Activated CD8-positive, alpha-beta memory T cell treated with anti-CD3 and anti-CD28 coated beads, Interleukin-2, amount 50 U/mL, for 4 hours (primary cell): ENCODE measurements at places on chromosomes 16 and 17.

- peak; percentile 44 for DNase-seq
These were observed 10.6 kb upstream of the NUDT16L1 start for GRCh38 chr16:4682616-4683254.

DNA sequence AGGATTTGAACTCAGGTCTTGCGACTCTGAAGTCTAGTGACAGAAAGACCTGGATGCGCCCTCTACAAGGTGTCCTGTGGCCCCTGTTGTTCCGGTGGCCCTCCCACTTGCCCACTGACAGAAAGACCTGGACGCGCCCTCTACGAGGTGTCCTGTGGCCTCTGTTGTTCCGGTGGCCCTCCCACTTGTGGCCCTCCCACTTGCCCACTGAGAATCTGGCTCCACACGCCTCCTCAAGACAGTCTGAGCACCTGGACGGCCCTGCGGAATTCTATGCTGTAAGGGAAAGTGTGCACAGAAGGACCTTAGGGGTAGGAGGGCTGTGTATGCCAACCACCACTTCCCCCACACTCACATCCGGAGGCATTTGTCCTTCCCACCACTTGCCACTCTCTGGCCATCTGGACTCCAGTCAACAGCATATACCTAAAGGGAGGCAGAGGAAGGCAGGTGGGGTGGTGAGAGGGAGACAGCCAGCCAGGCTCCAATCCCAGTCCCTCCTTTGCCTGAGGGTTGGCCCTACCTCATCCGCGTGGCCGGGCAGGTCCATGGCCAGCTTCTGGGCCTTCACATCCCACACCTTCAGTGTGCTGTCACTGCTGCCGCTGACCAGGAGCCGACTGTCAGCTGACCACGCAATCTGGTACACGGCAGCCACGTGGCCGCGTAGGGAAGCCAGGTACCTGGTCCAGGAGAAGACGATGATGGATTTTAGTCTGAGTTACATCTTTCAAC is 9.1 kb downstream of the NLE1 start:
- DNase-seq, result no peak

- DNase-seq, result no peak
These were observed 51.1 kb upstream of the CRHR1 start for GRCh38 chr17:45732926-45733505.

GRCh38 chr17:63954402-63955063 is 18.2 kb downstream of the SCN4A start:
- no peak for DNase-seq

GRCh38 chr16:52874042-52874441 is 178.7 kb downstream of the CHD9NB start:
- no peak for DNase-seq

DNA sequence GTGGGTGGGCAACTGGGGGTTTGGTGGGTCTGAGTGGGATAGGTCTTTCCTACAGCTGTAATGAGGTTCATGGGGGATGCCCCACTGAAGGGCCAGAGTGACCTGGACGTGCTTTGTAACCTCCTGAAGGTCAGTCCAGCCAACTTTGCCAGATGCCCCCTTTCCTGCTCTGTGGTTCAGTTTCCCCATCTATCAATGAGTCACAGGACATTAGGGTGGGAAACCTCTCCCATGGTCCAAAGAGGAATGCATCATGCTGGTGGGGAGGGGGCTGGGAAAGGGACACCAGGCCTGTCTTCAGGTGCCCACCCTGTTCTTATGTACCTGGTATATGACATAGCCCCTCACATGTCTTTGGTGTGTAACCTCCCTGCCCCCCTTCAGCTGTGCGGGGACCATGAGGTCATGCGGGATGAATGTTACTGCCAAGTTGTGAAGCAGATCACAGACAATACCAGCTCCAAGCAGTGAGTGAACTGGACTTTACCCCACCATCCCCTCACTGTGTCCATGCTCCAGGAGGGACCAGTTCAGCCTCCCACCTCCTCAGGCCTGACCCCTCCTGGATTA is 24.0 kb upstream of the ALKBH5 start:
- DNase-seq, result no peak

DNA sequence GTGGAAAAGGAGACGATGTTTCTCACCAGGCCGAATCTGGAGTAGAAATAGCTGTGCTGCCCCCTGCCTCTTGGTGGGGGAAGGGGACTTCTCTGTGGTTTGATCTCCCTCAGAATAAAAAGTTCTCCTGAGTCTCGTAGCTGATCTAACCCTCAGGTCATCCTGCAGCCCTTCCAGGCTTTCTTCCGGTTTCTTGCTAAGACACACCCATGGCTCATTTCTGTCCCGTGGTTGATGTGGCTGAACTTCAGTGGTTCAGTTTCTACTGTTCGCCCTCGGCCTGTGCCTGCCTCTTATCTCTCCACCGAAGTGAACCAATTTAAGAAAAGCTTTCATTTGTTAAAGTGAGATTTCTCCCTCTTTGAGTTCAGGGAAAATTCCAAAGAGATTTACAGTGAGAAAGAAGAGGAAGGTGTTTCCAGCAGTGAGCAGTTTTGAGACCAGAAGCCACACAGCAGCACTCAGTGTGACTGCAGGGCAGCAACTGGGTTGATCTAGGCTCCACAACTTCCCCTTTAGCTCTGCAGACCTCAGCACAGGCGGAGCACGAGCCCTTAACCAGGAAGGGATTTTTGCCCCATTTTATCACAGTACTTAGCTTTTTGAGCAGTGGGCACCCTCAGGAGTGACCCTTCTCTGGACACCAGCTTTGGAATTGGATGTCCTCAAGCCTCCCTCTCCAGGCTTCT is 34.9 kb upstream of the CACNG5 start:
- no peak for DNase-seq

DNA sequence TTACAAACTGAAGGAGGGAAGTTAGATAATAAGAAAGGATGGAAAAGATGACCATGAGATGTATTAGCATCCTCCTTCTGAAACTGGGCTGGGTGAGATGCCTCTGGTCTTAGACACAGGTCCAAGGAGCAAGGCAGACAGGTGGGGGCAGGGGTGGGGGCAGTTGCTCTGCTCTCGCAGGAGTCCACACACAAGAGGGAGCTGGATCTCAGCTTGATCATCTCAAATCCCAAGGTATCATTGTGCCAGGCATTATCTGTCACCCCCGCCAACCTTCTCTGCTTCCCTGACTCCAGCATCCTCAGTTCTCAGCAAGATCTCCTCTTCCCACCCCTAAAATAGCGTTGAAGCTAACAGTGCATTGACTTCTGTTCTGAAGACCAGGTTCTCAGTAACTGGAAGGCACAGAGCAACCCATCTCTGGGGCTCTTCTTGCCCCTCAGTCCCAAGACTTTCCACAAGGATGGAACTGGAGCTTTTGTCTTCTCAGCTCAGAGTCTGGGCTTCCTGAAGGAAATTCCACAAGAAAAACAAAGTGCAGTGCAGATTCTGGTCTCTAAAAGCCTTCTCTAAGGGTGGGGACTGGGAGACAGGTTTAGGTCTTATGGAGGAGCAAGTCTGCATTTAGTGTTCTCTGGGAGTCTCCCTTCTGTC is 1.6 kb downstream of the FLOT2 start:
- DNase-seq, result no peak

DNA sequence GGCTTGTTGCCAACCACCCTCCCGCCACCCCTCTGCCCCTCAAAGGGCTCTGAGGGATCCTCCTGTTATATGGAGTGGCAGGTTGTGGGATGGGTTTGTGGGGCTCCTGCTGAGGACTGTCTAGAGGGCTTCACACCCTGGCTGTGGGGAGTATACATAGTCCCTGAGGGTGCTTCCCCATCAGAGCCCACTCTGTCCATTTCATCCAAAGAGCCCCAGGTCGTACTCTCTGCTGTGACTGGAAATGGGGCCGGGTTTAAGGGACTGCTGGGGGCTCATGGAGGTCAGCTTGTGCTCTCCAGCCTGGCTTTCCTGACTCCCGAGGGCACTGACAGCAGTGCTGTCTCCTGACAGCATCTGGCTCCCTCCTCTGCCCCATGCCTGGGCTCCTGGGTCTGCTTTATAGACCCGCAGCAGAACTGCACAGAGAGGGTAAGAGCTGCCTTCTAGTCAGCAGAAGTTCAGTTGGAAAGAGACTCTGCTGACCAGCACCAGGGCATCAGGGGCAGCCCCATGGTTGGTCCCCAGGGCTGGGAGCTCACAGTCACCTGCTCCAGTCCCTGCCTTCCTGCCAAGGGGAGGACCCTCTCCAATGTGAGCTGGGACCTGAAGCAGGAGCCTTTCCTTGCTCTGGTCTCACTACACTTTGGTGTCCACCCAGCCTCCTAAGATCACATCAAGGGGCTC is 17.8 kb upstream of the TNS4 start:
- DNase-seq, result no peak

DNA sequence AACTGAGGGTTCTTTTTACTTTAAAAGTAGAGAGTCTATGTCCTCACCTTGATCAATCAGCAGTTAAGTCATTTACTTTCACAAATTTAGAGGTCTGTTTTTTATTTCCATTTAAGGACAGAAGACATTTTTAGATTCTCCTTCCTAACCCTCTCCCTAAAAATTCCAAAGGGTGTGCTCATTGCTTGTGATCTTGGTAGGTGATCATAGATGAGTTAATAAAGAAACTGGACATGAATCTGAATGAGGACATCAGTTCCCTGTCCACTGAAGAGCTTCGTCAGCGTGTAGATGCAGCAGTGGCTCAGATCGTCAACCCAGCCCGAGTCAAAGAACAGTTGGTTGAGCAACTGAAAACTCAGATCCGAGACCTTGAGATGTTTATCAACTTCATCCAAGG is 8.8 kb downstream of the RUNDC1 start:
- no peak for DNase-seq

GRCh38 chr16:85090873-85091521 is 21.3 kb downstream of the CIBAR2 start:
- no peak for DNase-seq

DNA sequence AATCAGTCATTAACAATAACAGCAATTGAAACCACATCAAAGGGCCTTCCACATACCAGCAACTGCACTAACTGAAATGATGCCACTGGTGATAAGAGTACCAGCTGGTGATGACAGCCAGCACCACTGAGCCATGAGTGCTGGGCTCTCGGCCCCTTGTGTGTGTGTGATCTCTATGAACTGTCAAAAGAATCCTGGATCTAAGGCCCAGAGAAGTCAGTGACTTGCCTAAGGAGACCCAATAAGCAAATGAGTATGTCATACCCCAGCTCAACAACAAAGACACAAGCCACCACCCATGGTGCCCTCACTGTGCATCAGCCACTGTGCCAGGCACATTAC is 220.9 kb downstream of the ZNF423 start:
- no peak for DNase-seq
